ENCODE measurements at places on chromosomes 11 and 22. TPM values are rescaled to one million over a fixed set of nuclear protein-coding genes. Genes with fewer than 3 reads are reported as not detected.

FAM76B gene
- 28.5 TPM for total RNA-seq

MFRP gene
- not detected for total RNA-seq

CECR2 gene
- 5.4 TPM for total RNA-seq

PATE2 gene
- total RNA-seq = 0.25 TPM

OR52I1 gene
- total RNA-seq = not detected

PACSIN3 gene
- 3.4 TPM for total RNA-seq

EHF gene
- total RNA-seq = 0.25 TPM

BCR gene
- 52.6 TPM for total RNA-seq

OR52H1 gene
- not detected for total RNA-seq

HMBS gene
- 3.9 TPM for total RNA-seq

TRABD gene
- total RNA-seq = 4.2 TPM

VSIG10L2 gene
- not detected for total RNA-seq

GRM5 gene
- 141 TPM for total RNA-seq

C11orf68 gene
- 13.8 TPM for total RNA-seq

OR51B4 gene
- total RNA-seq = not detected

CAT gene
- total RNA-seq = 40.8 TPM

CSNK2A3 gene
- total RNA-seq = 2.5 TPM

GRAP2 gene
- 4.9 TPM for total RNA-seq
